ENCODE measurements at places on chromosomes 13 and 19.

DNA sequence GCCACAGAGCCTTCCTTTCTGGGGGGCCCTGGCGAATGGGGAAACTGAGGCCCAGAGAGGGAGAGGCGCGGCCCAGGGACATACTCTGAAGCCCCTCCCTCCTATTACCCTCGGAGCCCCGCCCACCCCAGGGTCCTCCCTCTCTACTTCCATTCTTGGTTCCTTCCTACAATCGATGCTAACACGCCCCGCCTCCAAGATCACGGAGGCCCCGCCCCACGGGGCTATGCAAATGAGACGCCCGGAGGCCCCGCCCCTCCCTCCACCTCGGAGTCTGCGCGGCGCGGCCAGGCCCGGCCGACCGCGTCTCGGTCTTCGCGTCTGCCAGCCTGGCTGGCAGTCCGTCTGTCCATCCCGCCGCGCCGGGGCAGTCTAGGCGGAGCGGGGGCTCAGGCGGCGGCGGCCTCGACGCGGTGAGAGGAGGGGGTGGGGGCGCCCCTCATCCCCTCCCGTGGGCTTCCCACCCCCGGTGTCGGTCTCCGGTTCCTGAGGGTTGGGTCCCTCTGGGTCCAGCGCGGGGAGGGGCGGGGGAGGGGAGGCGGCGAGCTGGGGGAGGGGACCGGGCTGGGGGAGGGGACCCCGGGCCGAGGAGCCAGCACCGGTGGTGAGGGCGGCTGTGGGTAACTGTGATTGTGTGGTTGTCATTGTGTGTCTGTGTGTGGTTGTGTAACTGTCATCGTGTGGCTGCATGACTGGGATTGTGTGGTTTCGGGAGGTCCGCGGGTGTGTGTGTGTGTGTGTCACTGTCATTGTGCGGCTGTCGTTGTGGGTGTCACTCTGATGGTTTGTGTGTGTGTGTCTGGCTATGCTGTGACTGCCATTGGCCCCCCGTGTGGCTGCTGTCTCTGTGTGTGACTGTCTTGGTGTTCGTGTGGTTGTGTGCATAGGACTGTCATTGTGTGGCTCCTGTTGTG lies at the start of gene PLPPR2:
Gene PLPPR2, plus strand, starts transcription at position 273 of the 914 bp plus-strand sequence. CDS start 2,242 bp downstream, outside the sequence.
- peak; percentile 79 for DNase-seq

DNA sequence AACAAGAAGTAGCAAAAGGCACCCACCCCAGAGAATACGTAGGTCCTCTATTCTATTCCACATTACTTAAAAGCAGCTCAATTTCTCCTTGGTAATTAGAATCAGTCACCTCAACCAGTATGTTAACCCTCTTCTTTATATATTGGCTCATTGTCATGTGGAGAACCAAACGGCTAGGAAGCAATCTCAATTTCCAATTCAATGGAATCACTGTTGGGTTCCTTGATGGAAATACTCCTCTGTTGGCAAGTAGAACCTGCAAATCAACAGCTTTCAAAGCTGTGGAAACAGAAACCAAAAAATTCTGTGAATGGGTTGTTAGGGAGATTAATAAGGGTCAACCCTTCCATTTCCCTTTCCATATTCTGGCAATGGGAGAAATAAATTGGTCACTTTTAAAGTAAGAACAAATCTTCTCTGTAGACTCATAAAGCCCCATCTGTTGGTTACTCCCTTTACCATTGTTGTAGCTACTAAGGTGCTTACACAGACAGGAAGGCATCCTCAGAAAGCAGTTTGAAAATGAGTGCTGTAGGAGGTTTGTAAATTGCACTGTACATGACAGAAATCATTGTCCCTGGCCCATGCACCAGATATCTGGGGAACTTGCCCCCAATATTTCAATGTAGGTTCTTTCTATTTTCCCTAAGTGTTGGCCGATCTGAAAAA lies 138.6 kb upstream of the UFM1 start:
- DNase-seq = no peak

DNA sequence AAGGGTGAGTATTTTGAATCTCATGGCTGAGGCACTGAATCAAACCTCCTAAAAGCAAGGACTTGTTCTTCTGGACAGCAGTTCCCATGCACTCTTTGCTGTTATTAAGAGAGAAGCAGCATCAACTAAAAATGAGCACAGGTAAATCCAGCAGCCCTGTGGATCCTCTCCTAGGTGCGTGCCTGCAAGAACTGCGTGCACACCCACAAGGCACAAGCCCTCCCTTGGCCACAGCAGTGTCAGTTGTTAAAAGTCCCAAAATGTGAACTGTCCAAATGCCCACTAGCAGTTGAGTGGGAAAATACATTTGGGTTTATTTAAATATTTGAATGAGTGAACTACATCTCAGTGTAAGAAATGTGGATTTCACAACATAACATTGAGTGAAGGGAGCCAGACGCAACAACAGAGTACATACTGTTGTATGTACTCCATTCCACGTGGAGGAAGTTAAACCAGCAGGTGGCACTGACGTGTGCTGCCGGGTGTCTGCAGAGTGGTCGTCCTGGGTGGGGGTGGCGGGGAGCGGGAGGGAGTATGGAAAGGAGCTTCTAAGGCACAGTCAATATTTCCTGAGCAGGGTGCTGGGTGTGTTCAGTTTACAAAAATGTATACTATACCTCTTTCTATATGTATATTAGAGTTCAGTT lies 266.4 kb downstream of the NALCN start:
- peak; percentile 37 for DNase-seq

- no peak for DNase-seq
These were observed 59.7 kb downstream of the KCTD12 start for GRCh38 chr13:76826527-76826926.

DNA sequence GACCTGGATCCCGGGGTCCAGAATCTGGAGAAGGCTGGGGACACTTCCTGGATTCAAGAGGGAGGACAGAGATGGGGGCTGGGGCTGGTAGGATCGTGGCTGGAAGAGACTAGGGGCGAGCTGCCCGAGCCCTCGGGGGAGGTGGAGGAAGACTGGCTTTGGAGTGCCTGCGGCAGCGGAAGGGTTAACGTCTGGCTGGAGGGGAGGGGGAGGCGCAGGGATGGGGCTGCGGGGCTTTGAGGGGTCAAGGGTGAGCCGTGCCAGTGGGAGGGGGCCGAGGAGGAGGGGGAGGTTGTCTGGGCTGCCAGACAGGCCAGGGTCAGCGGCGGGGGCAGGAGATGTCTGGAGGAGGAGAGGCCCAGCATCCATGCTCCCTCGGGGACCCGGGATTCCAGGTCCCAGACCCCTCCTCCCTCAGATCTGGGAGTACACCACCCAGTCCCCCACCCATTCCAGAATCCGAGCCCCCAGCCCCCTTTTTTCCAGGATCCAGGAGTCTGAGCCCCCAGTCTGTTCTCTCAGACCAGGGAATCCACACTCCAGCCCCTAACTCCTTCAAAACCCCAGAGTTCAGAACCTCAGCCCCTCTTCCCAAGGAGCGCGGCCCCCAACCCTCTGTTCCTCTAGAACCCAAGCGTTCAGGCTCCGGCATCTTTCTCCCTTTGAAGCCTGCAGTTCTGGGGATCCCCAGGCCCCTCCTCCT lies 3.2 kb upstream of the SPACA6 start:
- no peak for DNase-seq

DNA sequence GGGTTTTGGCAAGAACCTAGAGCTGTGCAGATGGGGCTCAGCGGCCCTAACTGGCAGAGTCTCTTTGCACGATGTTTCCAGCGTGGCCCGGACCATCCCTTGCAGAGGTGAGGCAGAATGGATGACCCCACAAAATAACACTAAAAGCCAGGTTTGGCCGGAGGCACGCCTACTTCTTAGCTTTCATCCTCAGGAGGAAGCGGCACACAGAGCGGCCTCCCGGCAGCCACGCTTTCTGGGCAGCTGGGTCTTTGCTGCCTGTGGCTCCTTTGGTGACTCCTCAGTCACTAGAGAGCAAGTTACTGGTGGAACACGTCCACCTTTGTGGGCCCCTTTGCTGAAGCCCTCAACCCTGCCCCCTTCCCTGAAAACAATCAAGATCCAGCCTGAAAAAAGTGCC lies 25.2 kb downstream of the TEX29 start:
- DNase-seq = no peak

DNA sequence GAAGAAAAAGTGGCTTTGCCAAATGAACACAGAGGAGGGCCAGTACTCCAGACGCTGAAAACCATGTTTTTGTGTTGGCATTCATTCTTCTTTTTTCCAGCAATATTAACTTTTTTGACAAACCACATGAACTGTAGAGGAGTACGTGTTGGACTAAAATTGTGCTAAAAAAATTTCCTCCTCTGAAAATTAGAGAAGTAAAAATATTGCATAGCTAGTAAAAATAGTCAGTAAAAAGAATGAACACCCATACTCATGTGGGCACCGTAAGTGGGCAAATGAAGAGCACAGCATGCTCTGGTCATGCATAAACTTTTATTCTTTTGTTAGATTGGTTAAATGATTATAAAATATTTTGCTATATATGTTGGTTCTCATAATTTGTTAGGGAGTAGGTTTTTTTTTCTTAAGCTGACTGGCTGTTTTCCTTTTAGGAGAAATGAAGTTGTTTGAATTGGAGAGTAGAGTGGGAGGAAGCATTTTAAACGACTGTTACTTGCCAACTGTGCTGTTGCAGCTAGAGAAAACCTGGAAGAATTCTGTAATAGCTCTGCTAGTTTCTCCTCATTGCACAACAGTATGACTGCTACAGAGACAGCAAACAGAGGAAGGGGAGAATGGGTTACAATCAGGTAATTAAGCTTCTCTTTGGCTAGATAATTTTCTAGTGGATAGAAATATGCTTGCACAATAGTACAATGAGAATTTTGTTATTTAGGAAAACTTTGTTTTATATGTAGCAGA lies 222.4 kb downstream of the KCTD12 start:
- DNase-seq = no peak

GRCh38 chr13:46665633-46666482 lies 112.9 kb downstream of the LRCH1 start:
- no peak for DNase-seq

DNA sequence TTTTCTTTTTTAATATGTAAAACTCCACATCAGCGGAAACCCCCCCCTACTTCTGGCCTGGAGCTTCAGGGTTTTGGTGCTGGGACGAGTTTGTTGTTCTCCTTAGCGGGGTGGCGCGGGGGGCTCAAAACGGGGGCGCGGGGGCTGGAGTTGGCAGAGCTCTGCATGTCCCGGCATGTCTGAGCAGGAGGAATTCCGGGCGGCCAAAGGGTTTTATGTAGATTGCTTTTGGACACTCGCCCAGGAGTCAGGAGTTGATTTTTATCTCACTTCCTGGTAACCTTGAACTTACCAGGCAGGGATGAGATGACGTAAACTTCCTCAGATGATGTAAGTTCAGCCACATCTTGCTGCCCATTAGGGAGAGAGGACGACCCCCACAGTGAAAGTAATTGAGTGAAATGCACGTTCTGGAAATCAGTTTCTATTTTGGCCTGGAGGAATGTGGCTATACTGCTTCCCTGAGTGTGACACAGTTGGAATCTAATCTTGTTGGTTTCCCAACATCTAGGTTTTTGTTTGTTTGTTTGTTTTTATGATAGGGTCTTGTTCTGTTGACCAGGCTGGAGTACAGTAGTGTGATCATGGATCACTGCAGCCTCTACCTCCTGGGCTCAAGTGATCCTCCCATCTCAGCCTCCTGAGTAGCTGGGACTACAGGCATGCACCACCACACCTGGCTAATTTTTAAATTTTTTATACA lies 21.0 kb upstream of the GDF15 start:
- DNase-seq = peak; percentile 98

GRCh38 chr19:23321953-23322549 lies 71.9 kb upstream of the ZNF724 start:
- no peak for DNase-seq

DNA sequence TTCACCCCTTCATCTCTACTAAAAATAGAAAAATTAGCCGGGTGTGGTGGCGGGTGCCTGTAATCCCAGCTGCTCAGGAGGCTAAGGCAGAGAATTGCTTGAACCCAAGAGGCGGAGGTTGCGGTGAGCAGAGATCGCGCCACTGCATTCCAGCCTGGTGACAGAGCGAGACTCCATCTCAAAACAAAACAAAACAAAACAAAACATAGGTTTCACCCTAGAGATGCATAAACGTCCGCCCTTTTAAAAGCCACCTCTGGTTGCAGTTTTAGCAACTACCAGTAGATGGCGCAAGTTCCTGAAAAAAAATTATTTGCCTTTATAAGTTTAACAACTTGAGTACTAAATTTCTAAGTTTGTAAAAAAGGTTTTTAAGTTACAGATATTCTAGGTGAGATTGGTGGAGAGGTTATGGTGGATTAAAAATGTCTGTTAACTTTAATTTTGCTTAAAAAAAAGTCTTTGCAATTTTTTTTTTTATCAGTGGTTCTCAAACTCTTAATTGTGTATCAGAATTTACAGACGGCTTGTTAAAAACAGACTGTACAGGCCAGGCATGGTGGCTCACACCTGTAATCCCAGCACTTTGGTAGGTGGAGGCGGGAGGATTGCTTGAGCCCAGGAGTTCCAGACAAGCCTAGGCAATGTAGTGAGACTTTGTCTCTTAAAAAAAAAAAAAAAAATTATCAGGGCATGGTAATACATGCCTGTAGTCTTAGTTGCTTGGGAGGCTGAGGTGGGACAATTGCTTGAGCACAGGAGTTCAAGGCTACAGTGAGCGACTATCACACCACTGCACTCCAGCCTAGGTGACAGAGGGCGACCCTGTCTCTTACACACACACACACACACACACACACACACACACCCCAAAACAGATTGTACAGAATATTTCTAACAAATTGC lies 42.1 kb downstream of the NAA16 start:
- peak; percentile 24 for DNase-seq
